ENCODE measurements at places on chromosomes 3 and 15.
A peak's percentile ranks its signal among the peaks of the same experiment; 100 is the strongest.

- peak; percentile 9 for DNase-seq
Observed at GRCh38 chr3:126474498-126475412, 936 bp downstream of the ZXDC start.

GRCh38 chr3:16379838-16380237, 114.8 kb downstream of the OXNAD1 start:
- DNase-seq = no peak

DNA sequence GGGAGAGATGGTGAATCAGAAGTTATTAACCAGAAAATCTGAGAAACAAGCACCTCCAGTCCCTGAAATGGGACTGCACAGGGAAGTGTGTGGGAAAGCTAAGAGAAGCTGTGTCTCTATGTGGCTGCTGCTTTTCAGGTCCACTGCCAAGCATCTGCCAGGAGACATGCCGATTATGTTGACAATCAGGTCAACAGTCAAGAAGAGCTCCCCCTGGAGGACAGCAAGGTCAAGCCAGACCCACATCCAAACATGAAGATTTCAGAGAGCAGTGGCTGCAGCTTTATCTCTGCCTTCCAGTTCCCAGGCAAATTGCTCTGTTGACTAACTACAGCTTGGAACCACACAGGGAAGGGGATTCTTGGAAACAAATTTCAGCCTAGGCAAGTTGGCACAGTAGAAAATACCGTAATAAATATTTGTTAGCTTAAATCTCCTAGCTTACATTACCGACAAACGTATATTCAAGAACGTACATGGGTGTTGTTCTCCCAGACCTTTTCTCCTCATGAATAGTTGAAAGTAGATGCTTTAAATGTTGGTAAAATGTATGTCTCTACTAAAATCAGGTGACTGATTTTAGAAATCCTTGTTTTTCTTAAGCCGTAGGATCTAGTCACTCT, 394.5 kb upstream of the RARB start:
- peak; percentile 45 for DNase-seq

- peak; percentile 34 for DNase-seq
Observed at GRCh38 chr15:42549032-42549491, 424 bp downstream of the HAUS2 start.

DNA sequence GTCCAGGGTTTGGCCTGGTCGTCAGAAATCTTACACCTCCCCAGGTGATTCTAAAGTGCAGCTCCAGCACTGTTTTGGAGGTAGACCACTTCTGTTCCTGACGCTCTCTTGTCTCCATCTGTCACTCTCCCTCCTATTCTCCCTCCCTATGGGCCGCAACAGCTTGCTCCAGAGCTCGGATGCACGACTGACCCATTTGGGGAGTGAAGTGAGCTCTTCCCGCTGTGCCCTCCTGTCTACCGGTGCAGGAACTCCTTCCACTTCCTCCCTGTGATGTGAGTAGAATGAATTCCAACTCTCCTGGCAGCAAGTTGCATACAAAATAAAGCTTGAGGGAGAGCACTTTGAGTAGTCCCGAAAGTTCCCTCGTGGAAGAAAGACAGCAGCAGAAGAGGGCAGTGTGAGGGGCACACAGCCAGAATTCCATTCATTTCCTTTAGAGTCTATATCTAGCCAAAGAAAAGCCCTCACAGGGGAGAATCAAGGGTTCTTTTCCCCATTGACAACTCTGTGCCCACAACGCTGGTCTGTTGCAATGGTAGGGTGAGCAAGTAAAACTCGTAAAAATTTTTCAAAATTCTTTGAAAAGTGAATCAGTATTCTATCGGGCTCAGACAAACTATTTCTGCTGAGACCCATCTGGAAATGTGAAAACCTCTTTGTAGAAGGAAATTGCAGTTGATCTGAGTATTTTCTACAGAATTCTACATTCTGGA, 39.9 kb upstream of the BDH1 start:
- DNase-seq = no peak

GRCh38 chr3:138799822-138800221, 34.9 kb downstream of the PIK3CB start:
- no peak for DNase-seq

GRCh38 chr15:42911058-42911592, 9.5 kb downstream of the TTBK2 start:
- DNase-seq = peak; percentile 68

DNA sequence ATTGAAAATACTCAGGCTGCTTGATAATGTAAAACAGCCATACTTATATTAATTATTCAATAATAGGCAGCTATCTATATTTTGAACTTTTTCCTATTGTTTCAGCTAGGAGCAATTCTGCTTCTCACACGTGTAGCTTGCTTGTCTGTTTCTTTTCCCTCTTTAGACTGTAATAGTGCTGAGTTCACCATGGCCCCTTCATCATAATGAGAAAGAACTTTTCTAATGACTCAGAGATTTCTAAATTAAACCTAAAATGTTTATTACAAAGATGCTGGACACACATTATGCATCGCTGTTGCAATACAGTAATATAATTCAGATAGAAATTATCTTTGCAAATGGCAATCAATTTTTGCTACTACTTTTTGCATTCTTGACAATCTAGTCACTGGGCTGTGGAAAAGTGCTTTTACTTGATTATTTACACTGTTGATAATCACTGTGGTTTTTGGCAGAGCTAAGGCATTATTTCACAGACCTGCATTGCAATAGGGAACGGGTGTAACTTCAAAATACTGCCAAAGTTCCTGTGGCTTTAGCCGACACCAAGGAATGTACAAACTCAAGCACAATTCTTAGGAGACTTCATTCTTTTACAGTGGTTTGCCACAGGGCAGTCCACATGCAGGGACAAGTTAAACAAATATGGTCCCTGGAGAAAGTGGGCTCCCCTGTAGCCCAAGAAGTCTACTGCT, 281.0 kb upstream of the TBL1XR1 start:
- peak; percentile 100 for DNase-seq

GRCh38 chr15:94791510-94791909, 560.1 kb downstream of the MCTP2 start:
- DNase-seq = no peak

- no peak for DNase-seq
Observed at GRCh38 chr3:126959921-126960603, 22.9 kb upstream of the PLXNA1 start.

DNA sequence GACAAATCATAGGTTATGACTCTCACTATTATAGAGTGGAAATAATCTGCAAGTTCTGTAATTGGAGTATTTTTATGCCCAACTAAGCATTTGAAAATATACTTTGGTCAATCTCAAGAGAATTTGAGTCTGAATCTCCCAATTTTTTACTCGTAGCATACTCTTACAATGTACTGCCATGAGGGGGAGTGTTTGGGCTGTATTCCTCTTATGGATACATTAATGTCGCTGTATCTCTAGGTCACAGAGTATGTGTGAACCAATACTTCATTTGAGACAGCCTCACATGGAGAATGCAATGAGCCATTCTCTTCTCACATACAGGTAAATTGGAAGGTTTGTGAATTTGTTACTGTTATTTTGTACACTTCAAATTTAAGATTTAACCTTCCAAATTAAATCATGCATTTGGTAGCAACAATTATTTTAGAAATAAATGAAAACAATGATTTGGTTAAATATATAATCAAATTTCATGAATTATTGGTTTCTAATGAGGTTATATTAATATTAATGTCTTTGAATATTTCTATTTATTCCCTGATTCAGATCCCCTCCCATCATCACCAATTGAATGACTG, 5.5 kb upstream of the CD200 start:
- peak; percentile 59 for DNase-seq

DNA sequence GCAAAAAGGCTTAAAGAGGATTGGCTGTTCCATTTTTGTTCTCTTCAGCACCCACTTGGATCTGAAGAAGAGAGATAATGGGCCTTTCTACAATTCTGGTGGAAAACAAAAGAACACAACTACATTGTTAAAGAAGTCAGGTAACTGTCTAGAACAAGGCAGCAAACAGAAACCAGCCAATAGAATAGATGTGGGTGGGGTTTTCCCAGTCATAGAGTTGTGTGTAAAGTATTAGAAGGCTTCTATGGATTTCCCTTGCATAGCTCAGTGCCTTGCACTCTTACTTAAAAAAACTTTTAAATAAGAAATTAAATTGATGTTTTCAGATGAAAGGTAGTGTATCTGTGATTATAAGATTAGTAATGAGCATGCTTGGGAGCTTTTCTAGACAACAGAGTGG, 462.7 kb upstream of the ATP11B start:
- no peak for DNase-seq

DNA sequence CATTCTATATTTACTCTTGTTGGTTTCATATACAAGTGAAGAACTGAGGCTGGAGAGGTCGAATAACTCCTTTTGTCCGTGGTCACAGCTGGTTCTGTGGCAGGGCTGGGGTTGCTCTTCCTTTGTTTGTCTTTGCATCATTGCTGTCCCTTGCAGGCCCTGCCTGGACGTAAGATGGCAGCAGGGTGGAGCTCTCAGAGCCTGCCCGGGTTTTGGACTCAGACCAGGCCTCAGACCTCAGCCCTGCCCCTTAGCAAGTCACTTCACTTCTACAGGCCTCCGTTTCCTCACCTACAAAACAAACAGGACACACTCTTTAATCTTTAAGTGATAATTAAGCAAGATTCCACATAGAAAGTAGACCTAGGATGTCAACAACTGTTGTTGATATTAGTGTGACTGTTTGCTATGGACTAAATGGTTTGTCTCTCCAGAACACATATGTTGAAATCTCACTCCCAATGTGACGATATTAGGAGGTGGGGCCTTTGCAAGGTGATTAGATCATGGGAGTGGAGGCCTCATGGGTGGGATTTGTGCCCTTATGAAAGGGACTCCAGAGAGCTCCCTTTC, 65.6 kb upstream of the PLXNA1 start:
- DNase-seq = no peak

DNA sequence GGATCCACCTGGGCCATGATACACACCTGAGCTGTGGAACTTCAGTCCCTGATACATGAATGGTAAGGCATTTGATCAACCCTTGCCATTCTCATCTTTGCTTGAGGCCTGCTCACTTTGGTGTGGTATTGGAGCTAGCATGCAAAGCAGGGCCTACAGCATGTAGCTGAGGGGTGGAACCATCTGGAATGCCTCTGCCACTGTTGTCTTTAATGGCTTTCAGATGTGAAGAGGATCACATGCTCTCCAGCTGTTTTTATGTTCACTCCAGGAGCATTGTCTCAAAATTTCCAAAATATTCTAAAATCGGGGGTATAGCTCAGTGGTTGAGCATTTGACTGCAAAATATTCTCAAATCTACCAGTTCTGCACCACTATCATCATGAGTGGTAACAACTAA, 64.4 kb upstream of the PHLDB2 start:
- DNase-seq = no peak

- DNase-seq = peak; percentile 29
Observed at GRCh38 chr3:148372206-148372875, 325.4 kb upstream of the AGTR1 start.

- no peak for DNase-seq
Observed at GRCh38 chr3:182609575-182610156, 183.6 kb upstream of the ATP11B start.

DNA sequence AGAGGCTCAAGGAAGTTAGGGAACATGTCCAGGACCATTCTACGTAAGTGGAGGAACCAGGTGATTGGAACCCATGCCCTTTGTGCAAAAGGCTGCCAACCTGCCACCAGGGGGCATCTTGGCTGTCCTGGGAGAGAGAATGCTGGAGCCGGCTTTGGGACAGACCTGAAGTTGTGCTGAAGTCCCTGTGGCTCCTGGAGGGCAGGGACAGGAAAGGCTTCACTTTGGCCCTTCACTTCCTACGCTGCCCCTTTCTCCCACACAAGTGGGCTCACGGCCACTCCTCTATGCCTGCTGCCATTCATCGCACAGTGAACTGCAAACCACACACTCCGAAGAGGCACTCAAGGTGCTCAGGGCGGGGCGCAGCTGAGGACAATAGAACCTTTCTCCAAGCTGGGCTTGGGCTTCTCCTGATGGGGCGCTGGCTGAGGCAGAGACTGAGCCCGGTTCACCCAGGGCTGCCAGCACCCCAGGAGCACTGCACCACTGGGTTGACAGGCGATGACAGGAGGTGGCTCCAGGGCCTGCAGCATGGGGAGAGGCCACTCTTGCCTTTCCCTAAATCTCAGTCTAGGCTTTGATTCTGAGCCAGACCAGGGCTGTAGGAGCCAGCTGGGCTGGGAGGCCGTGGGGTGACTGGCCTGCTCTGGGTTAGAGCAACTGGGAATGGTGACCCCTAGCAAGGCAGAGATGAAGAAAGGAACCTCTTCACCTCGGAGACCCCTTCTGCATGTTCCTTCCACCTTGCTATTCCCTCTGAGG, 8.4 kb downstream of the SHF start:
- DNase-seq = peak; percentile 20

DNA sequence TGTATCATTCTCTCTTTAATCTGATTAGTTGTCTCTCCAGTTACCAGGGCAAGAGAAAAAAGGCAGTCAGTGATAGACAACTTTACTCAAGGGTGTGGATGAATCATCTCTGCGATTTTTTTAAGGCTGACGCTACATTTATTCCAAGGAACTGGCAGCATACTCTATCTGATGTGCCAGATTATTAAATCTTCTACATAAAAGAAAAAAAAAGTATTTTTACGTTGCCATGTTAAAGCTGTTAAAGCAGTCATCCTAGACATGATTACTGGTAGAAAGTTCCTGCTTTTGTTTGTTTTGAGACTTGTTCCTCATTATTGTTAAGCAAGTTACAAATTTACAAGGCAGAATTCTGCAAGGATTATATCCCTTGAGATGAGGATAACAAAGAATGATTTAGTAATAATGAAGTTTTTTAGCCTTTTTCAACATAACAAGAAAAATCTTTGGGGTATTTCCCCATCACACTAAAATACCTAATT, 121.7 kb downstream of the CBLB start:
- peak; percentile 66 for DNase-seq

GRCh38 chr3:163957072-163957471, 1121.2 kb downstream of the SI start:
- no peak for DNase-seq

DNA sequence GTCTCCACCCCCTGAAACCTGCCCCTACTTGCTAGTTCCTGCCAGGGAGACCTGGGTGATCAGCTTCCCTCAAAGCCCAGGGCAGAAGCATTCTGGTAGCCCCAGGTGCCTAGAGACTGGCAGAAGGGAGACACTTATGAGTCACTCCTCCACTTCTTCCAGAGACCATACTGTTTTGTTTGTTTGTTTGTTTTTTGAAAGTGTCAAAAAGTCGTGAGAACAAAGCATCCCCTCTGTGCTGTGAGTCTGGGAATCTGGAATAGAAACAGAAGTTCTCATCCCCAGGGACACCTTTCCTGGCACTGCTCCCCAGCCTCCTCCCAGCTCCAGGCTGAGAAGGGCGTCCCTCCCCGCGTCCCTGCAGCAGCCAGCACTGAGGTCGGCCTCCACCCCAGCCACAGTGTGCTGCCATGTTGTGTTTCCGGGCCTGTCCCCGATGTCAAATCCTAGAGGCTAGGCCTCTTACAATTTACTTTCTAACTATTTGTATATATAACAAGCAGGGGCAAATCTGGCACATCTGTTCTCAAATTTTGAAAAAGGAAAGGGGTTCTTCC, 573.0 kb downstream of the RBMS3 start:
- DNase-seq = no peak

- no peak for DNase-seq
Observed at GRCh38 chr3:195005251-195005620, 265.7 kb downstream of the XXYLT1 start.

DNA sequence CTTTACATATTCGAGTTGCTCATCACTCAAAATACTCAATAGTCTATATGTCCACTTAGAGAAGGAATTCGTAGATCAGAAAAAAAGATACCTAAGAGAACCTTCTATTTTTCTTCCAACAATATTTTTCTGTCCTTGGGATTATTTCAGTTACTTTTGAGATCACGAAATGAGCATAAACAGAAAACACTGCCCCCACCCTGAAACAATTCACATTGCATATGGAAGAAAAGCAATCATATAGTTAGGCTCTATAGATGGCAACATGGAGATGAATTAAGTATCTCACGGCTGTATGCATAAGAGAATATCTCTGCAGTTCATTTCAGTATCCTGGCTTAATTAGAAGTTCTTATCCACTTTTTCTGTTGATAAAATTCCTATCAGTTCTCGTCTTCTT, 391.1 kb downstream of the FGF12 start:
- DNase-seq = no peak
